ENCODE measurements at places on chromosomes 7 and 10.
A peak's percentile ranks its signal among the peaks of the same experiment; 100 is the strongest.

- DNase-seq, result no peak
Measured at GRCh38 chr7:143205560-143206293, 16.1 kb upstream of the TAS2R40 start.

DNA sequence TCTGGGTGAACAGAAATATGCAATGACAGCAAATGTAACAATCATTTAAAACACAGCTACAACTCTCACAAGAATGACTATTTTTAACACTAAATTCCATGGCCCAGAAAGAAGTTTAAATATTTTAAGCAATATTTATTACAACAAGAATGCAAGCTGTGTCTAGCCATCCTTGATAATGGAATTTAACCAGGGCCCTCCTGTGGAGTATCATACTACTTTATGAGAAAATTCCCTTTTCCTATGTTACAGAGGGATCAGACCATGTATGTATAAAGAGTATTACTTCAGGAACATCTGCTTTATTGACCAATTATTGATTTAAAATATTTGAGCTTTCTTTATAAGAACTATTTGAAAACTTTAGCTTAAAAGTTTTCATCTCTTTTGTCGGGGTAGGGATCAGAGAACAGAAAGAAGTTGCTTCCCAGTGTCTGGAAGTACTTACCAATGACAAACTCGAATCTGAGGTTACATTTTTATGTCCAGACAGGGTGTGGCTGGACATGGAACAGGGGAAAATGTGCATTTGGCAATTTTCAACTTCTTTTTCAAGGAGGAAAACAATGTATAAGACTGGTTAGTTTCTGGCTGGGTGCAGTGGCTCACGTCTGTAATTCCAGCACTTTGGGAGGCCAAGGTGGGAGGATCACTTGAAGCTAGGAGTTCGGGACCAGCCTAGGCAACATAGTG lies 48.3 kb upstream of the NRBF2 start:
- no peak for DNase-seq

- DNase-seq, result no peak
Measured at GRCh38 chr10:2556883-2557282, 510.5 kb upstream of the PFKP start.

DNA sequence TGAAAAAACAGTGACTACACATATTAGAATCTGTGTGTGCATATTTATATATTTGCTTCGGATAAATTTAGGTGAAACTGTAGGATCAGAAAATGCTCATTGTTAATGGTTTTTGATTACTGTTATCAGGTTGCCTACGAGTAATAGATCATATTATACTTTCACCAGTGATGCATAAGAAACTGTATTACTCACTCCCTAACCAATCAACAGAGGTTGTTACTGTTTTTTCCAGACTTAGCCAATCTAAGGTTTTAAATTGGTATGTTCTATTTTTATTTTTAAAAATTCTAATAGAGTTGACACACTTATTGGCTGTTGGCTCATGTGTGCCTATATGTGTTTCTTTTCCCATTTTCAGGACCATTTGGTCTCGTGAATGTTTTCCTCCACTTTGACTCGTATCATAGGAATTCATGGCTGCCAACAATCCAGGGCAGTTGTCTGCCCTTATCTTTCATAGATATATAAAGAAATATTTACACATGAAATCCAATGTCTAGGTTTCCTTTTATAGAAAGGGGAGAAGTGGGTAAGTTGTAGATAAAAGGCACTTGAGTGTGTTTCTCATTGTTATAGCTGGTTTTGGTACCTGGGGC lies 59.2 kb downstream of the ANLN start:
- DNase-seq, result peak; percentile 25

GRCh38 chr10:29063806-29064644 lies 224.8 kb upstream of the LYZL1 start:
- DNase-seq, result peak; percentile 66

DNA sequence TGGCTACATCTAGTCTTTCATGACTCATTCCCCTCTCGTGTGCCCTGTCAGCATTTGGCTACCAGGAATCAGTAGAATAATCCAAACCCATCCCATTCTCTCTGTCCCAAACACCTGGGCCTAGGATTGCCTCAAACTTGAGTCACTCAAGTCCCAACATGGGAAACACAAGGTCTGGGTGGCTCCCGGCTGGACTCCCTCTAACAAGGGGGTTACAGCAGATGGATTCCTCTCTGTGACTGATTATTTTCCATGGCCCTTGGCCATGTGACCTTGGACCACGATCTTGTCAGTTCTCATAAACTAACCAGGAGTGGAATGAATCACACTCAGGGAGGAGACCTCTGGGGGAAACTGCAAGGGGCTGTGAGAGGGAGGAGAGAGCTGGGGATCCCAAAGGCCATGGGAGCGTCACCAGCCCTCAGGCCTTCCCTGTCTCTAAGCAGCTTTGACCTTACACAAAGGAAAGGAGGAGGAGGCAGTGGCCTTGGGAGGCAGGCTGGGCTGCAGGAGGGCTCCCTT lies 533.1 kb downstream of the KCNMA1 start:
- peak; percentile 91 for DNase-seq

DNA sequence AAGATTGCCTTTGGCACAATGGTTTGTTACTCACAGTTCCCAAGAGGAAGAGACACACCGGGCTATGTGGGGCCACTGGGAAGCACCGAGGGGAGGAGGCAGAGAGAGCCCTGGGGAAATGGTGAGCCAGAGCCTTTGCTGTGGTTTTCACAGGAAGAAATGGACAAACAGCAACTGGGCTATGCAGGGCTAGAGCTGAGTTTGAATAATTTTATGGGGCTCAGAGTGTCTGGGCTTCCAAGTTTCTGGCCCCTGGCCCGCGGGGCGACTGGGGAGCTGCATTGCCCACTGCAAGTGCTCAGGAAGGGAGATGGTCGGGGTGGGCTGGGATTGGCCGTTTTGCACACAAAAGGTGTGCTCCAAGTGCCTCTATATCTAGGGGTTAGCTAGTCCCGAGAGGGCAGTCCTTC lies 92.6 kb downstream of the CHST15 start:
- peak; percentile 18 for DNase-seq

DNA sequence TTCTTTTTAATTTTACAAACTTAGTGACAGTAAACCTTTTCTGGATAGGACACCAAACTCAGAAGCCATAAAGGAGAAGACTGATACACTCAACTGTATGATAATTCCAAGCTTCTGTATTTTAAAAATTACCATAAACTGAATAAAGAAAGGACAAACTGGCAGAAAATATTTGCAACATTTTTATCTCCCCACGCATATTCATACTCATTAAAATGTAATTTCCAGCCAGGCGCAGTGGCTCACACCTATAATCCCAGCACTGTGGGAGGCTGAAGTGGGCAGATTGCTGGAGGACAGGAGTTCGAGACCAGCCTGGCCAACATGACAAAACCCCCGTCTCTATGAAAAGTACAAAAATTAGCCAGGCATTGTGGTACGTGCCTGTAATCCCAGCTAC lies 67.7 kb downstream of the HIBADH start:
- no peak for DNase-seq

- no peak for DNase-seq
Measured at GRCh38 chr7:116583653-116584052, 58.8 kb downstream of the CAV1 start.

DNA sequence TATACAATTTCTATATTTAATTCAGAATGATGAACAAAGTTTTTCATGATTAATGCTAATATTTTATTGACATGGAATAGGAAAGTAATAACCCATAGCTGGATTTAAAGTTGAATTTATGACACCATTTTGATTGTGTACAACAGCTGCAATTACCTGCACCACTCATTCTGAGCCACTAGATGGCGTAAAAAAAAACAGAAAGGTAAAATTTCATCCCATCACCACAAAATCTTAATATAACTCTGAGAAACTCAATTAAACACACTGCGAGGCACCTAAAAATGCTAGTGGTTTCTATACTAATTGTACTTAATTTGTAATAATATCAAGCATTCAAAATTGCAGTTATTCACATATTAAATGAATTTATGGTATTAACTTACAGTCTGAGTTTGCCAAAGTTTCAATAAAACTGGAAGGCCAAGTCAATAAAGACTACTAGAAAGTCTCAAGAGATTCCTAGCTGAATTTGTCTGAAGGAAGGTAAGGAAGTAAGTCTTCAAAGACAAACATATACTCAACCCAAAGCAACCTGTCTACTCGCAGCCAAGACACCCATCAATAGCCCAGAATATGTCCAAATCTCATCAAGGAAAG lies 182.5 kb downstream of the SKAP2 start:
- DNase-seq, result no peak

DNA sequence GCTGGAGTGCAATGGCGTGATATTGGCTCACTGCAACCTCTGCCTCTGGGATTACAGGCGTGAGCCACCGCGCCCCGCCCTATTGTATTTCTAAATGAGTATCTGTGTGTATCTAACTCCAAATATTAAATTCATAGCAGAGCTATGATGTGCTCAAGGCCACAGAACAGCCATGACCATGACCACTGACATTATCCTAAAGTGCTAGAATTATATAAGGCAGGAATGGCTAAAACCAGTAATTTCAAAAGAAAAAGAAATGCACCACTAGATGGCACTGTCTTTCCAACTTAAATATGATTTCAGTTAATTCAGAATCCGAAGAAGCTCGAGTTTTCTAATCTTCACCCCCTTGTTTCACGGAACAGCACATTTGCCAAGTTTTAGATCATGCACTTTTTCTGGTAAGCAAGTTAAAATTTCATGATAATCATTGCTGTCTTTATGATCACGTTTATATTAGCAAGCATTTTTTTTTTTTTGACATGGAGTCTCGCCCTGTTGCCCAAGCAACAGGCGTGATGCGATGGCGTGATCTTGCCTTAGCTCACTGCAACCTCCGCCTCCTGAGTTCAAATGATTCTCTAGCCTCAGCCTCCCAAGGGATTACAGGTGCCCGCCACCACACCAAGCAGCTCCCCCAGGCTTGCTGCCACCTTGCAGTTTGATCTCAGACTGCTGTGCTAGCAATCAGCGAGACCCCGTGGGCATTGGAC lies 65.3 kb downstream of the OR13A1 start:
- peak; percentile 32 for DNase-seq

DNA sequence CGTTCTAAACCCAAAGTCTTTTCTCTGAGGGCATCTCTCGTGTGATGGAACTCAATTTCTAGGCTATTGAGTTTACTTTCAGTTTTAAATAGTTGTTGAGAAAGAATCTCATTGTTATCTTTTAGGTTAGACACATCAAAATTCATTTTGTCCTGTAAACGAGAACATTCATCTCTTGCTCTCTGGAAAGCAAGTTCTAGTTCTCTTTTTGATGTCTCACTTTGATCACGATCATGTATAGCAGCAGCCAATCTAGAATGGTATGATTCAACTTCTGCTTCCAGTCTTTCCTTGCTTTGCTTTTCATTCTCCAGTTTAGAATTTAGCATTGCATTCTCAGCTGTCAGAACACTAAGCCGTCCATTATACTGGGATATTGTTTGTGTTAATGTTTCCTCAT lies 65.1 kb downstream of the ANKRD26 start:
- DNase-seq, result no peak
